ENCODE measurements at places on chromosomes 5 and 9.
A peak's percentile ranks its signal among the peaks of the same experiment; 100 is the strongest.

- DNase-seq = no peak
Observed at GRCh38 chr9:89592213-89592815, 12.5 kb upstream of the GADD45G start.

DNA sequence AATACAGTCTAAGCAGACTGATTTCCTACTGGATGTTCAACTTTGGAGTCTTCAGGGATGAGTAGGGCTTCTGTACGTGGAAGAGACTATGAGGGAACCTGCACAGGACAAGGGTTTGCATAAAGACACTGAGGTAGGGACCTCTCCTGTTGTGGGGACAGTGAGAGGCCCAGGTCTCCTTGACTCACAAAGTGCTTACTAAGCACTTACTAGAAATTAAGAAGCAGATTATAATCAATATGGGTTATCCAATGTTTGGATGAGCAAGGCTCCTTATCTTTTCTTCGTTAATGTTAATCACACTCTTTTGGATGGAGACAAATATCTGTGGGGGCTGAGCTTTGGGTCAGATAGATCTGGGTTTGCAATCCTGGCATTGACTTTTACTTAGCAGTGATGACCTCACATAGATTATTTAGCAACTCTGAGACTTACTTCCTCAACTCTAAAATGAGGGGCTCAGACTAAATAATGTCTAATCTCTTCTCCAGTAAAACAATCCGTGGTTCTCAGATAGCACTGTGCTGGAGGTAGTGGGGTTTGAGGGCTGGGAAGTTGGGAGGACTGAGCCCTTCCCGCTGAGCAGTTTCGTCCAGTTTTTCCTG lies 45.9 kb downstream of the PDCD1LG2 start:
- DNase-seq = no peak

DNA sequence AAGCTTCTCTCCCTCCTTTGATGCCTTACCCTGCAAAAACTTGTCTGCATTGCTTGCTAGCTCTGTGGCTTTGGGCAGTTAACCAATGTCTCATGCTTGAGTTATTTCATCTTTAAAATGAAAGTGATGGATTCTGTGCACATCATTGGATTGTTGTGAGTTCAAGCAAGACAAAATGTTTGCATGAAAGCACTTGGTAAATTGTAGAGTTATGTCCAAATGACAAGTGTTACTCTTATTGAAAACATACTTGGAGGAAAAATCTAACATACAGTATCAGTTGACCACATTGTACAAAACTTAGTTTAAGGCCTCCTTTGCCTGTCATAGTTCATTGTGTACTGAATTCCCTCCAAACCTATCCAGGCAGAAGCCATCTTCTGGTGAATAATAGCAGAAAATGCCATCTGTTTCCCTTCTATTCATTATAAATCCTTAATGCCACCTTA lies 30.0 kb downstream of the TGFBR1 start:
- DNase-seq = no peak

GRCh38 chr5:57411982-57412381 lies 70.6 kb downstream of the ACTBL2 start:
- DNase-seq = no peak

DNA sequence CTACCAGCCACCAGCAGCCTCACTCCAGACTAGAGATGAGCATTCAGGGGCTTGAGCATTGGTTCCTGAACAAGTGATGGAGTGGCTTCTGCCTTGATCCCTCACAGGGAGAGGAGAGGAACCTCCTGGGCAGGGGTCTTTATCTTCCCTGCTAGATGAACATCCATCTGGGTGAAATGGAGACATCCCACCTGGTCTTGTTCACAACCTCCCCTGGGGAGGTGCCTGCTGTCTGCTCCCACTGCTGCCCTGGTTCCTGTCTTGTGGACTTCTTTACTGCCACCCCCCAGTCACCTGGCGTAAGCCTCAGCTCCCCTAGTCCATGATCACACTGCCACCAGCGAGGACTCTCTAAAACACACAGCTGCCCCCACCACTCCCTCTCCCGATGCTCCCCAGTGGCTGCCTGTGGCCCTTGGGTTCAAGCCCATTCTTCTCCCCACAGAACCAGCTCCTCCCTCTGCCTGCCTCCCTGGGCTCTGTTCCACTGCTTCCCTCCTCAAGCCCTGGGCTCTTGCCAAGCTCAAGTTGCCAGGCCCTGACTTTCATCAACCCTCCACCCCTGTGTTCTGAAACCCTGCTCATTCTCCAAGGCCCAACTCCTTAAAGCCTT lies 51.5 kb downstream of the COL15A1 start:
- no peak for DNase-seq

GRCh38 chr5:52893105-52893504 lies 96.0 kb upstream of the ITGA2 start:
- DNase-seq = no peak

DNA sequence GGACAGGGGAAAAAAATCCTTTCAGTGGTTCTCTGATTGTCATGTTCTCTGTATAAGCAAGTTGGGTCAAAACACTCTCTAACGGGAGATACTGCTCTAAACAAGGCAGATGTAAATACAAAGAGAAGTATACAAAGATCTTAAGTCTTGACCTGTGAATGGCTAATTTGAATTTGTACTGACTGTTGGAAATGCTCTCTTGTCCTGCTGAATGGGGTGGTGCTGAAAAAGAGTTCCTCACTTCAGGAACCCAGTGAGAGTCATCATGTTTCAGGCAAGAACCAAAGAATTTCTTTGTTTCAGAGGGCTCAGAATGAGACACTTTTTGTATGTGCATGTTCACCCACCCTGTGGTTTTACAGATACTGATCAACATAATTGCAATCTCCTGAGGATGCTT lies 461.0 kb downstream of the NR2F1-AS1 start:
- no peak for DNase-seq

GRCh38 chr5:154972476-154973080 lies 31.7 kb downstream of the MRPL22 start:
- no peak for DNase-seq

DNA sequence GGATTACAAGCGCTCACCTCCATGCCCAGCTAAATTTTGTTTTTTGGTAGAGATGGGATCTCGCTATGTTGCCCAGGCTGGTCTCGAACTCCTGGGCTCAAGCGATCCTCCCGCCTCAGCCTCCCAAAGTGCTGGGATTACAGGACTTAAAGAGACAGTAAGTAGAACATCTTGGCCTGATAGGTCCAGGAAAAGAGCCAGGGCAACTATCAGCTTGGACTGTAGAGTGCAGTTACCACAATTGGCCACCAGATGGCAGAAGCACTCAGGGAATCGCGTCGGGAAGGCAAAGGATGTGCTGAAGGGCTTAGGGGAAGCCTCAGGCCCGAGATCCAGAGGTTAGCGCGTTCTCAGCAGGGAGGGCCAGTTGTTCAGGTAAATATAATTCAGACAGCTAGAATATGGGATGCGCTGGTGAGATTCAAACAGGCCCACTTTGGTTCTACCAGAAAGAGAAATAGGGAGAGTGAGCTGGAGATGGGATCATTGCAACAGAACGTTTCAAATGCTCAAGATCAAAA lies 21.5 kb downstream of the C9orf57 start:
- peak; percentile 42 for DNase-seq

DNA sequence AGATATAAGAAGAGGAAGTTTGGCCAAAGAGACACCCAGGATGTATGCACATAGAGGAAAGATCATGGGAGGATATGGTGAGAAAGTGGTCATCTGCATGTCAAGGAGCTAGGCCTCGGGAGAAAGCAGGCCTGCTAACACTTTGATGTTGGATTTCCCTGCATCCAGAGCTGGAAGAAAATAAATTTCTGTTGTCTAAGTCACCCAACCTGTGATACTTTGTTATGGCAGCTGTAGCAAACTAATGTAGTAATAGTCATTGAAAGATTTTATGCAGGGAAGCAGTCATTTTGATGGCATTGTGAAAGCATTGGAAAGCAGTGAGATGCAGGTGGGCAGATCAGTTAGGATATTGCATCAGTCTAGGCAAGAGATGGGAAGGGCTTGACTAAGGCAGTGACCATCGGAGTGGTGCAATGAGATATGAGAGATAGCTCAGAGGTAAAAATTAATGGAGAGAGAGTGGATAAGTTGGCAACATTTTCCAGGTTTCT lies 24.5 kb upstream of the FOCAD start:
- no peak for DNase-seq

- DNase-seq = no peak
Observed at GRCh38 chr9:34929506-34930102, 28.5 kb upstream of the PHF24 start.

Data from activated CD8-positive, alpha-beta memory T cell treated with anti-CD3 and anti-CD28 coated beads for 48 hours (primary cell).